HCT116 (cell line): ENCODE measurements at places on chromosomes 5 and 9. TPM values are rescaled to one million over a fixed set of nuclear protein-coding genes. Genes with fewer than 3 reads are reported as not detected.

The PCDHGB7 gene
- 0.54 TPM for total RNA-seq

The GABRA6 gene
- total RNA-seq: not detected

The C5orf34 gene
- 4.8 TPM for total RNA-seq

The BNIP1 gene
- 18.6 TPM for total RNA-seq

The IPO11 gene
- total RNA-seq: 55.1 TPM

The DMGDH gene
- 2.3 TPM for total RNA-seq

The FOXD4L4 gene
- total RNA-seq: 0.52 TPM

The IL13 gene
- total RNA-seq: not detected

The KYAT1 gene
- 10.1 TPM for total RNA-seq

The FAM78A gene
- 3.4 TPM for total RNA-seq

The PCDHGA2 gene
- not detected for total RNA-seq

The INSL4 gene
- not detected for total RNA-seq

The TMEM174 gene
- total RNA-seq: not detected

DNA sequence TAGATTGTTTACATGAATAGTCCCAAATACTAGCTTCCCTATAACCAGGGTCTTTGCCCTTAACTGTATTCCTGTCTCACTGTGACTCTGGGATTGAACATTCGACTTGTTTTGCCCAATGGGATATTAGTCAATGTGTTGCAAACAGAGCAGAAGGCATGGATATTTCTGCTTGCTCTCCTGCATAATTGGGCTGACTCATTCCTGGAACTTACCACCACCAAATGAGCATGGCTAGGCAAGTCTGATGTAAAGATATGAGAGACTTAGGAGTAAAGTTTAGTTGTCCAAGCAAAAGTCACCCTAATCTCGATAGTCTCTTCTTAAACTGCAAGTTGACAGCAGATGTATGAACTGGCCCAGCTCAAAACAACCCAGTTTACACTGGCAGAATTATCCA, 273.5 kb upstream of the CCNG1 start:
- DNase-seq: no peak

DNA sequence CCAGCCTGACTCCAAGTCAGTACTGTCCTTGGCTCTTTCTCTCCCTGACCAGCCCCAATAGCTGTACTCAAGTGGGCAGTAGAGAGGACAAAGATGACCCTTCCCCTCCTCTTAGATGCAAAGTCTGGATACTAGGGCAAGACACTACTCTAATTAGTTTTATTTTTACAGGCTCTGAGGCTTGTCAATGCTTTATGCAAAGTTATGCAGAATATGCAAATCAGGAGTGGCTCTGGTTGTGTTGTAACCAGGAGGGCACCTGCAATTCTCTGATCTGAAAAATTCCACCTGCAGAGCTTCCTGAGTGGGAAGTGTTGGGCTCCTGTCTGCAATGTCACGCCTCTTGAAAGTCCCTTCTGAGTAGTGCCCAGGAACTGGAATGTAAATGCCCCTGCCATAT, 201.5 kb downstream of the RGS3 start:
- DNase-seq: no peak

GRCh38 chr9:80797101-80797829, 892.1 kb downstream of the TLE1 start:
- DNase-seq: no peak

DNA sequence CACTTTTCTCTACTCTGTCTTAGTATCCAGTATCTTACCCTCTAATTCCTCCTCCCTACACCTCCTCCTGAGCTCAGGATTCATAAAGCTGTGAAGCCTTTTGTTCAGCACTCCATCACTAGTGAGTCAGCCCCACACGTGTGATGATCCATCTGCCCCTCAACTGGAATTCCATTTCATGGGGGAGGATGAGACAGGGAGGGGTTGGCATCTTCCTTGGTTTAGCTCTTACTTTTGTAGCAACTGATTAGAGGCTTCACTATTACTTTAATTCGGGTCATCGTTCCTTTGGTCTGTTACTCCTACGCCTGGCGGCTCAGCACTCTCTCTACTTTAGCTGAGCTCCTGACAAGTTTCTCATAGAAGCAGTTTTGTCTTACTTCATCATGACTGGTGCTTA, 11.8 kb downstream of the BTNL8 start:
- DNase-seq: no peak

DNA sequence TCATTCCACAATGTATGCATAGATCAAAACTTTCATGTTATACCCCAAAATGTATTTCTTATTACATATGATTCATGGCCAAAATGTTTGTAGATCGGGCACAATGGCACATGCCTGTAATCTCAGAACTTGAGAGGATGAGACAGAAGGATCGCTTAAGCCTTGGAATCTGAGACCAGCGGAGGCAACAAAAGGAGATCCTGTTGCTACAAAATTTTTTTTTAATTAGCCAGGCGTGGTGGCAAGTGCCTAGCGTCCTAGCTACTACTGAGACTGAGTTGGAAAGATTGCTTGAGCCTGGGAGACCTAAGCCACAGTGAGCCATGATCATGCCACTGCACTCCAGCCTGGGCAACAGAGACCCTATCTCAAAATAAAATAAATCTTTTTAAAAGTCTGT, 89.9 kb downstream of the MAPKAP1 start:
- DNase-seq: no peak

DNA sequence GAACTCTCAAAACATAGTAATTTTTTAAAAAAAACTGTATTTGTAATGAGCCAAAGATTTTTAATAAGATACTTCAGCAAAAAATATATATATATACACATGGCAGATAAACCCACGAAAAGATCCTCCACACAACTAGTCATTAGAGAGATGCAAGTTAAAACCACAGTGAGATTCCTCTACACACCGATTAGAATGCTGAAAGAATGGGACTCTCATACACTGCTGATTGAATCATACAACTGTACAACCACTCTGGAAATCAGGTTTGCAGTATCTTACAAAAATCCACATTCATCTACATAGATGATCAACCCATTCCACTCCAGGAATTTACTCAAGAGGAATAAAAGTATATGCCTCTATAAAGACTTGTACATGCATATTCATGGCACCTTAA, 43.7 kb downstream of the RASEF start:
- no peak for DNase-seq

- peak; percentile 45 for DNase-seq
Measured at GRCh38 chr5:134140530-134141201, 26.2 kb downstream of the TCF7 start.

DNA sequence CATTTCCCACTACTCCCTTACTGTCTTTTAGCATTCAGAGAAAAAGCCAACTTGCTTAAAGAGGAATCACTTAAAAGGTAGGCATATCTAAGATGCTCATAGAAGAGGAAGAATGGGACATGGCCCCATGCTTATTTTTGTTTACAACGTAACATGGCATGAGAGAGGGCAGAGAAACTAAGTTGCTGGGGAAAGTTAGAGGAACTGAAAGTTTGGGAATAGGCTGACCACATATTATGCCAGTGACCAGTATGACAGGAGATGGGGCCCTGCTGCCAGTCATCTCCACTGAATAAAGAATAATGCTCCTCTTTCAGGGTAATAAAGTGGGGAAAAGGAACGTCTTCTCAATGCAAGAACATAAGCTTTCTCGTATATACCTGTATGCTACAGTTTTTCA, 1.9 kb downstream of the PLPP6 start:
- no peak for DNase-seq

DNA sequence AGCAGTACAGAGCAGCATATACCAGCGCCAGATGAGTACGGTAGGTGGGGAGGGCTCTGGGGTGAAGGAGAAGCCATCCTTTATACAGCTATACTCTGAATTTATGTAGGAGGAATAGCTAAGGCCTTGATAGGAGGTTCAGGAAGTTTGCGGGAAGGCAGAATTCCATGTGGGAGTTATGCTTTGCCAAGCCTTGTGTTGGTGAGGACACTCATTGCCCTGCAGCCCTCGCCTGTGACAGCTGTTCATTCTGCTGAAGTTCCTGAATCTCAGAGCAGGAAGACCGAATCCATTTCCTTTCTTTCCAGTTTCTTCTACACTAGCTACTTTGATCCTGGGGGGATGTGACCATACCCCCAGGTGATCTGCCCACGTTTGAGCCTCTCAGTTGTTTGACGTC, 7.7 kb downstream of the MFAP3 start:
- DNase-seq: no peak

DNA sequence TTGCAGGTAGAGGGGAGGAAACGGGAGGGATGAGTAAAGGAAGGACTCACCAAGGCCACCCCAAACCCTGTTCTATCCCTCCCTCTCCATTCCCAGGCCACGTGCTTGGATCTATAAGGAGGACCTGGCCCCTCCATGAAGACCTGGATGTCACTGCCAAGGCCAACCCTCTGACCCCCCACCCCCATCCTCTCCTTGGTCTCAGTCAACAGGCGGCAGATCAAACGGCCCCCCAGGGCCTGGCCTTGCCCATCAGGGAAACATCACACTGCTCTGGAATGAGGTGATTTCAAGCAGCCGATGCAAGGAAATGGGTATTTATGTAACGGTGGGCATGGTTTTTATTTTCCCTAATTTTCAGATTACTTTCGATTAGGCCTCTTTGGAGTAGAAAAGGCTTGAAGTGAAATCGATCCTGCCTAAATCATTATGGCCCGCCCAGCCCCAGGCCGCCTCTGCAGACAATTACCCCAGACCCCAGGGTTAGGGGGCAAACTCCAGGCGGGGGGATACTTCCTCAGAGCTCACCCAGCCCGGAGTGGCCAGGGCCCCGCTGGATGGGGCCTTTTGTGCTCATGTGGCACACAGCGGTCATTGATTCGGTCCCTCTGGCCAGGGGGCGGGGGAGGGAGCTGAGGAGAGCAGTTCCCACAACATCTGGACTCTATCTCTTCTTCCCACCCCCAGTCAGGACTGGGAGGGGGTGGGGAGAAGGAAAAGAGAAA, 125.3 kb downstream of the PHF2 start:
- no peak for DNase-seq

DNA sequence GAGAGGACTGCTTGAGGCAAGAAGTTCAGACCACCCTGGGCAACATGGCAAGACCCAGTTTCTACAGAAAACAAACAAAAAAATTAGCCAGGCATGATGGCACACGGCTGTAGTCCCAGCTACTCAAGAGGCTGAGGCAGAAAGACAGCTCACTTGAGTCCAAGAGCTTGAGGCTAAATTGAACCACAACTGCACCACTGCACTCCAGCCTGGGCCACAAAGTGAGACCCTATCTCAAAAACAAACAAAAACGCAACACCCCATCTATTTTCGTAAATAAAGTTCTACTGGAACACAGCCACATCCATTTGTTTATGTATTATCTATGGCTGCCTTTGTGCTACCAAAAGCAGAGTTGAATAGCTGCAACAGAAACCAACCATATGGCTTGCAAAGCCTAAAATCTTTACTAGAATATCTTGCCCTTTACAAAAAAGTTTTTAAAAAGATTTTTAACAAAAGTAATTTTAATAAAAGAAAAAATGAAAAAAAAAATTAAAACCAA, 67.5 kb downstream of the SETX start:
- no peak for DNase-seq

- no peak for DNase-seq
Measured at GRCh38 chr9:110029956-110030480, 177.9 kb downstream of the C9orf152 start.

DNA sequence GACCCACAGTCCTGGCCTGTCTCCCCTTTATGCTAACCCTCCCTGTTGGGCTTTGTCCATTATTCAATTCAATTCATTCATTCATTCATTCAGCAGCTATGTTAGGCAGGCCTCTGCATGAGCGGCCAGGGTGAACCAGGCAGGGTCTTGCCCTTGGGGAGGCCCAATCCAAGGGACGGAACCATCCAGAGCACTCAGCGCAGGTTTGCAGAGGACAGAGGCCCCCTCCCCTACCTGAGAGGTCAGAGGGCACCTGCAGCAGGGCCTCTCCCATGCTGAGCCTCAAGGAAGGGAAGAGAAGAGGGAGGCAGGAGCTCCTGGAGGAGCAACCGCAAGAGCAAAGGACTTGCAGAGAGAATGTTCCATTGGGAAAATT, 61.4 kb downstream of the C9orf50 start:
- DNase-seq: no peak

DNA sequence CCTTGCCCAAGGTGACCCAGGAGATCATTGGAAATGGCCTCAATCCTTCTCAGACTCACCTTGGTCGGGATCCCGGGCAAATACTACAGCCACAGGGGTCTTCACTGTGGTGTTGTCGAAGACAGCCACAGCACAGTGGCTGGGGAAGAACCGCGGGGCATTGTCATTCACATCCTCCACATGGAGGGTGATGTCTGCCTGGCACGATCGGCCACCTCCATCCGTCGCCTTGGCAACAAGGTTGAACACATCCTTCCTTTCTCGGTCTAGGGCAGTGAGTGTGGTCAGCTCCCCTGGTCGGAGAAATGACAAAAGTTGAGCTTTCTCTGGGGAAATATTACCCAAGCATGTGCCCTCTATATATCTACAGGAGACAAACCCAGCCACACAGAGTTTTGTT, 56.8 kb downstream of the FAT2 start:
- DNase-seq: no peak

GRCh38 chr5:69033690-69034089, 60.1 kb upstream of the SLC30A5 start:
- DNase-seq: no peak

DNA sequence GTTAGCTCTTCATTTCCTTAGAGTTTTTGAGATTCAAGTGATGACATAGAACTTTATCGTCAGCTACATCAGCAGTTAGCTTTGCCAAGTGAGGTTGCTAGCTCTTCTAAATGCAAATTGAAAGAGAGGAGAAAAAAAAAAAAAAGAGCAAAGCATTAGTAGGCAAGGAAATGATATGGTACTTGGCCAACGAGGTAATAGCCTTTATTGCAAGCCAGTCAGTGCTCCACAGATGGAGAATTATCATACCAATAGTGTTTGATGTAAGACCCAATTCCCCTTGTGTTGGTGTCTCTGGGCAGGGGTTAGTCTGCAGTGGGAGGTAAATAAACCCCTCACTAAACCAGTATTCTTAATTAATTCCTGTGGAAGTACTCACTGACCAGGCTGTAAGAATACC, 992.1 kb downstream of the PTPRD start:
- no peak for DNase-seq

- DNase-seq: no peak
Measured at GRCh38 chr5:77449277-77449676, 42.8 kb downstream of the WDR41 start.

- no peak for DNase-seq
Measured at GRCh38 chr9:84137968-84138367, 157.4 kb downstream of the RMI1 start.

DNA sequence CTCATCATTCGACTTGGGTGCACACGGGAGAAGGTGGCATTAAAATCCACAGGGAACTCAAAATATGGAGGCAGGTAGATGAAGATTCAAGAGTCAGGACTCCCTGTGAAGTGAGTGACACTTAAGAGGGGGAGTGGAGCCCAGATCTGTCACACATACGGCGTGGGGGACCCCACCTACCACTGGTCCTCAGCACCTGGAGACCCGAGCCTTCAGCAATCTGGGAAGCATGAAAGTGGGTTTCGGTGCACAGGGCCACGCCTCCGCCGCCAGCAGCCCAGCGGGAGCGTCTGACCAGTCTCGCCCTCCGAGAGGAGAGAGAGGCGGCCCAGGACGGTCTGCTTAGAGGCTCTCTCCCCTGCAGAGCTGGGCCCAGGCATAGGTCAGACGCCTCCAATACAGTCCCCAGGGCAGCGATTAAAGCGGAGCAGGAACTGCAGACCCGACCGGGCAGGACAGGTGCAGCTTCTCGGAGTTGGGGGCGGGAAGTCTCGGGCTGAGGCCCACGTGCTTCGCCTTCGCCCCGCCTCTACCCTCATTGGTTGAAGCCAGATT, 639 bp upstream of the SLC2A8 start:
- DNase-seq: no peak
